Stimulated activated CD4-positive, alpha-beta T cell treated with anti-CD3 and anti-CD28 coated beads, Interleukin-15, amount 100 ng/mL, for 1 hour (primary cell): ENCODE measurements at places on chromosomes 6 and 20.

DNA sequence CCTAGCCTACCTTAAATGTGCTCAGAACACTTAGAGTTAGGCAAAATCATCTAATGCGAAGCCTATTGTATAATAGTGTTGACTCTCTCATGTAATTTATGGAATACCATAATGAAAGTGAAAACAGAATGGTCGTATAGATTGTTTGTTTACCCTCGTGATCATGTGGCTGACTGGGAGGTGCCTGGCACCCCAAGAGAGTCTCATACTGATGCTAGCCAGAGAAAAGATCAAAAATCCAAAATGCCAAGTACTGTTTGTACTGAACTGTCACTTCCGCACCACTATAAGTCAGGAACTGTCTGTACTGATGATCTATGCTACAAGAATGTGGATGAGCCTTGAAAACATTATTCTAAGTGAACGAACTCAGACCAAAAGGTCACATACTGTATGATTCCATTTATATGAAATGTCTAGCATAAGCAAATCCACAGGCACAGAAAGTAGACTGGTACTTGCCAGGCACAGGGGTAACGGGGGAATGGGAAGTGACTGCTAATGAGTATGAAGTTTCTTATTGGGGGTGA, 22.4 kb downstream of the ZMYND8 start:
- no peak for DNase-seq

GRCh38 chr6:155374681-155375080, 60.4 kb upstream of the TFB1M start:
- DNase-seq: no peak

GRCh38 chr6:18485660-18486435, 98.7 kb downstream of the RNF144B start:
- no peak for DNase-seq

DNA sequence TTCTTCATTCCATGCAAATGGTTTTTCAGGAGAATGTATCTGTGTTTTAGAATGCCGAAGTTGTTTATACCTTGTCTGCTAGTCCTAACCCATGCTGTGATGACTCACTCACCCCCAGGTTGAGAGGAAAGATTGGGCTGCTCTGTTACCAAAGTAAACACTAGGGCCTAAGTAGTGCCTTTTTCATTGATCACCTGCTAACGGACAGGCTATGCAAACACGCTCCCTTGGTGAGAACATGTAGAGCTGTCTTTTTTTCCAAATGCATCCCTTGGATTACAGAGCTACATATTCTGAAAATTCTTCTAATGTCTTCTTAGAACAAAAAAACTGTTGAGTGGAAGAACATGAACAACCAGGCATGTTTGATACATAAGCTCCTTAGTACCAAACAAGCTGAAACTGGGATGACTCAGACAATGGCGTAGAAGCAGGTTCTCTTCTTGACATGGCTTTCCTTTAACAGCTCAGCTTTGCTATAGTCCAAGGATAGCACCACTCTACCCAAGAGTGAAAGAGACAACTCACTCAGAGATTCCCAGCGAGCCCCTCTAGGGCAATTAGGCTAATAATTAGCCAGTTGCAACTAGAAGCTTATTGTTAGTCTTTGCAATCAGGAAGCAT, 20.5 kb downstream of the PERP start:
- DNase-seq: no peak

DNA sequence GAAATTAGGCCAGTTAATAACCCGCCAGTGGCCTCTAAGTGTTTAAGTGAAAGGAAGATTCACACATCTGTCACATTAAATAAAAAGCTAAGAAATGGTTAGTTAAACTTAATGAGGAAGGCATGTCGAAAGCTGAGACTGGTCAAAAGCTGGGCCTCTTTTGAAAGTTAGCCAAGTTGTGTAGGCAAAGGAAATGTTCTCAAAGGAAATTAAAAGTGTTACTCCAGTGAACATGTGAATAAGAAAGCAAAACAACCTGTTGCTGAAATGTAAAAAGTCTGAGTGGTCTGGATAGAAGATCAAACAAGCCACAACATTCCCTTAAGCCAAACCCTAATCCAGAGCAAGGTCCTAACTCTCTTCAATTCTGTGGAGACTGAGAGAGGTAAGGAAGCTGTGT, 10.9 kb upstream of the MTRF1L start:
- no peak for DNase-seq

DNA sequence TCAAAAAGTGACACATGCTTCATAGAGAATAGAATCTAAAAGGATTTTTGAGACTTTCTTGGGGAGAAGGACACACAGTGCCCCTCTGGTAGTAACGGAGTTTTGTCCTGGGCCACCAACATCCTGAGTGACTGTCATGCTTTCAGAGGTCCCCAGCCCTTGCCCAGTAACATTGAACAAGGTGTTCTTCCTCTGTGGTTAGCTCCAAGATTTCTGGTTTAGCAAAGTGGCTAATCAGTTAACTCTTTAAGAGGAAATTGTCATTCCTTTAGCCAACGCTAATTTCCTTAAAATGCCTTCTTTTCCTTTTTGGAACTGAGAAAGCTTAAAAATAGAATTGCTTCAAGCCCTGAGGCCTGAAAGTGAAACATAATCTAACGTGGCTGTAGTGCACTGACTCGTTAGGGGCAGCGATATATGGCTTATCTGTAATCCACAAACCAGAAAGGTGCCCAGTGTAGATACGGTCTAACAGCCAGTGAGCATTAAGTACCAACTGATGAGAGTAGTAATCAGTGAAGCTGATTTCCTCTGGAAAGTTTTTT, 7.8 kb downstream of the E2F3 start:
- no peak for DNase-seq

DNA sequence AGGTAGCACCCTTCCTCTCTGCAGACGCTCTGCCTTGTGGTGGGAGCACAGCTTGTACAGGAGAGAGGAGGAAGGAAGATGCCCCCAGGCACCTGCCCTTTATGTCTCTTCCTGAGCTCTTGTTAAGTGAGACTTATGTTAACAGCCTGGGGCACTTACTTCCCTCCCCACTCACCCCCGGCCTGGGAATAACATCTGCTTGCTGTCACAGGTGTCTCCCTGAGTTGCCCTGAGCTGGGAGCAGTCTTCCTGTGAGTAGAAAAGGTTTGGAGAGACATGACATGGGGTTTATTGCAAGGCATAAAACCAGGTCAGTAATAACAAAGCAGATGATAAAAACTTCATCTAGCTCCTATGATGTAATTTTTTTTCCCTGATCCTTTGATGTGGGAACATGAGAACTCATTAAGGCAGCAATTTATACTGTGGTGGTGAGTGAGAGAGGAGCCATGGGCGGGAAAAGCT, 1.9 kb downstream of the SSTR4 start:
- DNase-seq: no peak

DNA sequence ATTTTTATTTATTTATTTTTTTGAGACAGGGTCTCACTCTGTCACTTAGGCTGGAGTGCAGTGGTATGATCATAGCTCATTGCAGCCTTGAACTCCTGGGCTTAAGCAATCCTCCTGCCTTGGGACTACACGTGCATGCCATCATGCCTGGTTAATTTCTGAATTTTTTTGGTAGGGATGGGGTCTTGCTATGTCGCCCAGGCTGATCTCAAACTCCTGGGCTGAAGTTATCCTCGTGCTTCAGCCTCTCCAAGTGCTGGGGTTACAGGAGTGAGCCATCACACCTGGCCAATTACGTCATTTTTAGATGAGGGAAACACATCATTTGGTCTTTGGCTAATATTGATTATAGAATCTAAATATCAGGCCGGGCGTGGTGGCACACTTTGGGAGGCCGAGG, 32.1 kb downstream of the SOX4 start:
- DNase-seq: no peak

DNA sequence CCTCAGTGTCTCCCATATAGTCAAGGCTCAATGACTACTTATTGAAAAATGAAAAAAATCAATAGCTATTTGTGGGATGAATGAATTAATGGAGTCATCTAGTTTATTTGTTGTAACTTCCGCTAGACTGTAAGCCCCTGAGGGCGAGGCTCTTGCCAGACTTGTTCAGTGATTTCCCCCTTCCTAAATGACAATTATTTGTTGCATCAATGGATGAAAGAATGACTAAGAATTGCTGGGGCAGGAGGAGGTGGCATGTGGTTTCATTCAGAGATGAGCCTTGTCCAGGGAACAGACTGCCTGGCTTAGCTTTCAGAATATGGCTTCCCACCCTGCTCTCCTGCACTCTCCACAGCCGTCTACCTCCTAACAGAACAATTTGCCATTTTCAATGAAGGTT, 1.1 kb upstream of the PRELID3B start:
- DNase-seq: no peak

- no peak for DNase-seq
Measured at GRCh38 chr6:138160329-138161087, 1.2 kb upstream of the ARFGEF3 start.

DNA sequence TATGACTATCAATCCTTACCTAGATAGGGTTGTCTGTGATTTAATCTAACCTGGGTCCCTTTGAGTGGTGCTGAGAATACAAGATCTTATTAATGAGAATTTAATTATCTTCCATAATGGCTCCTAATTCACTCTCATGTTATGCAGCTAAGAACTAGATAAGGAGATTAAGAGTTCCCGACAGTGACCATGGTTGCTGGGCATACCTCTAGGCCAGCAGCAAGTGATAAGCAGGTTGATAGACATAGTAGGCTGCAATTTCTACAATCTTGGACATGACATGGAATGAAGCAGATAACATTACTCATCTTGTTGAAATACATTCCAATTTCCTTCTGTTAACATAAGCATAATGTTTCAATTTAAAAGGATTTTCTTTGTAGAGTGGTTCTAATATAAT, 27.1 kb downstream of the SPACA1 start:
- no peak for DNase-seq

DNA sequence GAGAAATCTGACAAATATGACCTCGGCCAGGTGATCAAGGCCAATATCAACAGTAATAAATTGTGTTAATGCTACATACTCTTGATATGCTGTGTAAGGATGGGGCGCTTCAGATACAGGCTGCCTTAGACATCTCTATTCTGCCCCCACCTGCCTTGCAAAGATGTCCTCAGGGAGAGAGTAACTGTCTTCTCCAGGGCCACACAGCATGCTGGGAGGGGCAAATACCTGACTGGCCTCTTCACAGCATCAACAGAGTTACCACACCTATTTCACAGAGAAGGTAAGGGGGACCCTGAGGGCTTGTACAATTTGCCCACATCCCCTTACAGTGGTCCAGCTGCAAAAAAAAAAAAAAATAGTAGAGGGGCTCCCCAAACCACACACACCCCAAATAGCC, 17.2 kb upstream of the KIAA1755 start:
- DNase-seq: no peak

DNA sequence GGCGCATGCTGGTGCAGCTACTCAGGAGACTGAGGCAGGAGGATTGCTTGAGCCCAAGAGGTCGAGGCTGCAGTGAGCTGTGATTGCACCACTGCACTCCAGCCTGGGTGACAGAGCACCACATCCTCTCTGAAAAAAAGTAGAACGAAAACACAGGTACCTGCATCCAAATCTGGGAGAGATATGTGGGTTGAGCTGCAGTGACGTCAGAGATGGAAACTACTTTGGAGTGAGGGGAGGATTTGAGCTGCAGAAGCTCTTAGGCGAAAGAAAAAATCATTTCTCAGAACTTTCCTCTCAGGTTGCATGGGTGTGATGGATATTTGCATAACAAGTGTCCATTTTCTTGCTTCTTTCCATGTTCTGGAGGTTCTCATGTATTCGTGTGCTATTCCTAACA, 4.0 kb upstream of the TULP1 start:
- no peak for DNase-seq

DNA sequence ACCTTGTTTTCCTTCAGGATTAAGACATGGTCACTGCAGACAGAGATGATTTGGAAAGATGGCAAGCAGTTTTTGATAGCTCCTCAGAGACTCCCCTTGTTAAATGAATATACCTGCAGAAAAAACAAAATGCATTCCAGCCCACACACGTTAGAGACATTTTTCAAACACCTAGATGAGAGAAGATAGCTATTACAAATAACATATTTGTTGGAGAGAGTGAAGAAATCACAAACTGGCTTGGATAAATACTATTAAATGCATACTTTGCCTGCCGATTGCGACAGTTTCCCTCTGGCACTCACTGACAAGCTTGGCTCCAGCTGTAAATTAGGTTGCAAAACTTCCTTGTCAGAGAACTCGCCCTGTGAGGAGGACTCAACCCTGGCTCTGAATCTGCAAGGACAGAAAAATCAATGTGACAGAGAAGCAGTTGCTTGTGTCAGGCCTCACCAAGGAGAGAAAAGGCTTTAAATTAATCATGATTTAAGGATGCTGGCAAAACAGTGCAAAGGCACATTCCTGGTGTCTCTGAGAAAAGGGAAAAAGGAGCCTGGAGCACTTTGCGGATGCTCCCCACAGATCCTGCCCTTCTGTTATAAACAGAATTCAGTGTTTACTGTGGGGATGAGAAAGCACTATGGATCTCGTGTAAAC, 423.7 kb upstream of the MARCKS start:
- no peak for DNase-seq

DNA sequence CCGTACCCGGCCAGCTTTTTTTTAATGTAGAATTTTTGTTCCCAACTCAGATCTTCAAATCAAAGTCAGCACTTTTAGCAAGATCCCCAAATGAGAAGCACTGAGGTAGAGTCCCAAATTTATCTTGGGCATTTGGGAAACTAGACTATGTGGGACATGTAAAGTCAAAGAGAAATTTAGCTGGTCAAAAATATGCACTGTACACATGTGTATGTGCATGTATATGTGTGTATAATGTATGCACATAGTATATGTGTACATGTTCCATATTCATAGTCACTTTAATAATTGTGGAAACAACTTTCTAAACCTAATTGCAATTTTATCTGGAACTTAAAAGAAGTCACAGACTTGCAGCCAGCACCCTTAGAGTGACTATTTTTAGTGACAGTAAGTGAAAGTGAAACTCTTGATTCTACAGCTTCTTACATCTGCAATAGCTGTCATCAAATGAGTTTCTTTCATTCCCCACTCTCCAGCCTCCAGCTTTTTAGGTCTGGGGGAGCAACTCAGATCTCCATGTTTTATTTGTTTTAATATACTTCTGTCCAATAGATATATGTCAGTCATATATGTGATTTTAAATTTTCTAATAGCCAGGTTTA, 53.6 kb downstream of the CDC40 start:
- no peak for DNase-seq

DNA sequence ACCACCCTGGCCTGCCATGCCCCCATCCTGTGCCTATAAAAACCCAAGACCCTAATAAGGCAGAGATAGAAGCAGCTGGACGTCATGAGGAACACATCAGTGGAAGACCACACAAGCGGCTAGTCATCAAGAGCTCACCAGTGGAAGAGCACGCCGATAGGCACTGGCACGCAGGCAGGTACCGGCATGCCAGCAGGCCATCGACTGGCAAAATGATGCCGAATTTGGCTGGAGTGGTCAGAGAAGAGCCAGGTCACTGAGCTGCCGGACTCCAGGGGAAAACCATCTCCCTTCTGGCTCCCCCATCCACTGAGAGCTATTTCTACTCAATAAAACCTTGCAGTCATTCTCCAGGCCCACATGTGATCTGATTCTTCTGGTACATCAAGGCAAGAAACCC, 227.6 kb upstream of the EXOC2 start:
- no peak for DNase-seq

DNA sequence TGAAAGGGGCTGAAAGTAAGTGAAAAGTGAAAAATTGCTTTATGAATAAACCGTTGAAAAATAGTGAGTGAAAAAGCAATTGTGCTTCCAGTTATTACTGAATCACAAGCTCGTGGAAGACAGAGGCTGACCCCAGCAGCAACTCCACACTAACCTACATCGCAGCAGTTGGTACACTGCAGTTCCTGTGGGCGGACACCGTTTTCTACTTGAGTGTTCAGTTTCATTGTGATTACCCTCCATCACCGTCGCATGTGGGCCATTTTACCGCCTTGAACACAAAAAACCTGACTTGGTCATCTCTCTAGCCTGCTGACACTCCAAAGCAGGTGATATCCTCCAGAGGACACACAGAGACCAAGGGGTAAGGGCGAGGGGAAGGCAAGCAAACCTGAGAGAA, 28.4 kb downstream of the PRDM1 start:
- DNase-seq: no peak
